ENCODE measurements at places on chromosomes 4 and X. TPM values are rescaled to one million over a fixed set of nuclear protein-coding genes. Genes with fewer than 3 reads are reported as not detected.

The IL1RAPL2 gene
- polyA plus RNA-seq, result 0.16 TPM

DNA sequence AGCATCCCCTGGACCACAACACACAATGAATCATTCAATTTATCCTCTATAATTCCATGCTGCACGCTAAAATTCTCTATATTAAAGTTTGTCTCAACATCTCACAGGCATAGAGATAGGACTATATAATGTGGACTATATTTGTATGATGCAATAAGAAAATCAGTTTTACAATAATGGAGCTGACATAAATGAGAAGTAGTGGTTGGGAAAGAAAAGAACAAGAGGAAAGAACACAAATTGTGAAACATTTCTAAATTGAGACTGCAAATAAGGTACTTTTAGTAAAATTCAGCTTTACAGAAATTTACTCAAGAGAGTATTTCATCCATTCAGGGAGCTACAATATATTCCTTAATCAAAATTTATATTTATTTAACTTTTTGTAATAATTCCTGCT lies 120.4 kb downstream of the ARAP2 start:
- no peak overlapping the region for H3K27ac ChIP-seq
- no peaks in the 10 kb centered on the region for H3K4me1 ChIP-seq
- no peaks in the 10 kb centered on the region for H3K36me3 ChIP-seq
- no peak for DNase-seq
- H3K4me3 ChIP-seq, result no peak overlapping the region

The UCHL1 gene
- 111 TPM for polyA plus RNA-seq

The FOXR2 gene
- polyA plus RNA-seq, result 0.22 TPM

DNA sequence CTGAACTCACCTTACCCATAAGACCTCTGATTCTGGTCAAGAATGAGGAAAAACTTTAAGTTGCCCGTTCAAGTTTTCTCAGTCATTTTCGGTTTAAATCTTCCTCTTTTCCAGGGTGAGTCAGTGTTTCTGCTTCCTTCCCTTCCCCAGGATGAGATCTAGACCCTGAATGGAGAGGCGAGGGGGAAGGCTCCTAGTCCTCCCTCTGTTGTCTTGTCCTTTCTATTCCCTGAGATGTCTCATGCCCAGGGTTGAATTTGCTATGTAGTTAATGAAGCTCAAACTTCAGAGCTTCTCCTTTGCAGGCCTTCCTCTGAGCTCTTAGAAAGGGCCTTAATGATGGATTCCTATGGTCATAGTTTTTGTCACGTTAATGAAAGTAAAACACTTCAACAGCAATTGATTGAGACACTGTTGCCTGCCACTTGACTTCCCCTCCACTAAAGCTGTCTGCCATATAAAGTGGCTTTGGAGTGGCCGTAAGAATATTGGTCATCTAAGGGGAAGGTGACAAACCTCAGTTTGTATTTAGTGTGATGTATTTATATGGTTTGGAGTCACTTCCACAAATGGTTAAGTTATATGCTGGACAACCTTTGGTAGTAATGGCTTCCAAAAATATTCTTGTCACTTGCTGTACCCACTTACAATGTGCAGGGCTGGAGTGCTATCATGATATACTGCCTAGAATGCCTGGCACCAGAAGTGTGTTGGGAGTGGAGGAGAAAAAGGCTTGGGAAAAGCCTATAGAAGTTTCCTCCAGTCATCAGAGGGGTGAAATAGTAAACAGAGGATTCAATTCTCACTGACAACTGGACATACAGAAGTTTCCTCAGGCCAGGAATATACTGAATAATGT lies 24.3 kb upstream of the GPRIN3 start:
- no peaks in the 10 kb centered on the region for H3K36me3 ChIP-seq
- H3K4me3 ChIP-seq, result no peak overlapping the region
- DNase-seq, result no peak
- H3K27me3 ChIP-seq, result no peaks in the 10 kb centered on the region
- no peak overlapping the region for H3K27ac ChIP-seq

- H3K27me3 ChIP-seq, result no peaks in the 10 kb centered on the region
- H3K27ac ChIP-seq, result no peak overlapping the region
- H3K4me3 ChIP-seq, result no peak overlapping the region
- DNase-seq, result no peak
- no peaks in the 10 kb centered on the region for H3K36me3 ChIP-seq
- H3K4me1 ChIP-seq, result no peaks in the 10 kb centered on the region
These were observed 8.7 kb upstream of the PDHA2 start for GRCh38 chr4:95831166-95831565.

The CYSLTR1 gene
- 2.1 TPM for polyA plus RNA-seq

The TKTL1 gene
- polyA plus RNA-seq, result 0.19 TPM

Data from large intestine (tissue), 12 donors.